ENCODE measurements at places on chromosomes 6 and 20.

DNA sequence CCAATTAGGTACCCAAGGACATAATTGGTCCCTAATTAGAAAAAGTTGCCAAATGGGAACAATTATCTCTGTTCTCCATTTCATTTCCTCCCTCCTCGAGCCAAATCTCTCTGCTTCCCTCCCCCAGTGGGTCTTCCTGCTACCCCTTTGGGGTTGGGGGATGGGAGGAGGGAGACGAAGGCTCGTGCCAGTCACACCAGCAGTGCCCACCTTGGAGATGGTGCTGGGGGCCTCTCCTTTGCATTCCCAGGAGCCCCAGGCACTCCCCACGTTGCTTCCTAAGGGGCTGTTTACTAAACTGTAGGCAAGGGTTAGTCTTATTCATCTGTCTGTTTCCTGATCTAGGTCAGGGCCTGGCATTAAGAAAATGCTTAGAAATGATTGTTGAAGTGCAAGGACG is 33.1 kb downstream of the MDFI start:
- no peak for DNase-seq

DNA sequence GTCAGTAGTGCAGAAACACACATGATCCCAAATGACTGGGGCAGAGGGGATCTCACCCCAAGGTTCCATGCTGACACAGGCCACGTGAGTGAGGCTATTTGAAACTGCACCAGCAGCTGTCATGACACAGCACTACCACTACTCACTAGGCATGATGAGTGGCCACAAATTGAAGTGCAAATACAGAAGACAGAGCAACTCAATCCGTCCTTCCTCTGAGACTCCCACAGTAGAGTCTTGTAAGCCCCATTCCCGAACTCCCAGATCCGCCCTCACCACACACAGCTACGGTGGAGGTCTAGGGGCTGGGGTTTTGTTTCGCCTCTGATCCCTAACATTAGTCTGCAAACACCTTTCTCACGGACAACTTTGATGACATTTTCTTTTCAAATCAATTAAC is 113.3 kb upstream of the NUP153 start:
- DNase-seq = no peak

DNA sequence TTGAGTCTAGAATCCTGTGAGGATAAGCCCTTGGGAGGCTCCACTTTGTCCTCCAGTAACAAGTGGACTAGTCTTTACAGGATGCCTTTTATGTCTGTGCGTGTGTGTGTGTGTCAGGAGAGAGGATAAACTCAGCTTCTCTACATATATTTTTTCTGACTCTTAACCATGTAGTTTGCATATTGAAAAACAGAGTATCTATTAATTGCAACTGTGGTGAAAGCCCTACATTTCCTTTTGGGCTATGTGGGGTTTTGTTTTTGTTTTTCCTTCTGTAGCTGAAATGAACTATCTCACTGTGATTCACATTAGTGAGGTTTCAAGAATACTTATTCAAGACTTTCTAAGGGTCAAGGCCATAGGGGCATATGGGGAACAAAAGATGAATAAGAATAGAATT is 17.7 kb downstream of the TPBG start:
- no peak for DNase-seq

DNA sequence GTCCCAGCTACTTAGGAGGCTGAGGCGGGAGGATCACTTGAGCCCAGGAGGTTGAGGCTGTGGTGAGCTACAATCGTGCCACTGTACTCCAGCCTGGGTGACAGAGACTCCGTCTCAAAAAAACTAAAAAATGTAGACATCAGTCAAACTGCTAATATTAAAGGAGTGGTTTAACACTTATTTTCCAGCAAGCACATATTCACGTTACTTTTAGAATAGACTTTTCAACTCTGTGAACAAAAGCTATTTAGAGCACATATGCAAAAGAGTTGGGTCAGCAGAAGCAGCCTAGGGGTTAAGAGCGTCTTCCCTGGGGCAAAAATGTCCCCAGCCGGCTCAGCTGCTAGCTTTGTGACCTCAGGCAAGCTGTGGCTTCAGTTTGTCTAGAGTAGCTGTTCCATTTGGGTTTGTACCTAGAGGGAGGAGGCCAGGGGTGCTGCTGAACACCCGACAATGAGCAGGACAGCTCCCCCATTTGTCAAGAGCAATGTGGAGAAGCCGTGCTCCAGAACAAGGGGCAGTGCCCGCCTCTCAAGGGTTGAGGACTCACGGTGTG is 62.5 kb upstream of the PTGIS start:
- no peak for DNase-seq

Measured in stimulated activated CD4-positive, alpha-beta T cell treated with anti-CD3 and anti-CD28 coated beads, Interleukin-1b, Interleukin-23, amount 100 ng/mL, for 1 hour (primary cell).